ENCODE measurements at places on chromosomes 2 and 18.

DNA sequence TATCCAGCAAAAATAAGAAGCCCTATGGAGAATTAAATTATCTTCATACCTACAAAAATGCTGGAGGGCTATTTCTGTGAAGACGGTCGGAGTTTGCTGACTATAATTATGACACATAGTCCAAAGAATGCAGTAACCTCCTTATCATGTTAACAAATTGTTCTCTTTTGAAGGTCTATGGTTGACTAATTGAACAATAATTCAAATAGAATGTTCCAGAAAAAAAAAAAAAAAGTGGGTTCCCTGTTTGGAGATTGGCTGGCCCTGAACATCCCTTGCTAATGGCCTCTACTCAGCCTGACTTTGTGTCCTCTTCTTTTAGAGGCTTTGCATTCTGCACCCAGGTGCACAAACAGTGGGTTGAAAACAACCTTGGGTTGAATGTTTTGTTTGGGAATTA is 82.8 kb upstream of the CCBE1 start:
- DNase-seq = no peak

GRCh38 chr18:57843386-57843785 is 40.3 kb upstream of the ATP8B1 start:
- DNase-seq = no peak

DNA sequence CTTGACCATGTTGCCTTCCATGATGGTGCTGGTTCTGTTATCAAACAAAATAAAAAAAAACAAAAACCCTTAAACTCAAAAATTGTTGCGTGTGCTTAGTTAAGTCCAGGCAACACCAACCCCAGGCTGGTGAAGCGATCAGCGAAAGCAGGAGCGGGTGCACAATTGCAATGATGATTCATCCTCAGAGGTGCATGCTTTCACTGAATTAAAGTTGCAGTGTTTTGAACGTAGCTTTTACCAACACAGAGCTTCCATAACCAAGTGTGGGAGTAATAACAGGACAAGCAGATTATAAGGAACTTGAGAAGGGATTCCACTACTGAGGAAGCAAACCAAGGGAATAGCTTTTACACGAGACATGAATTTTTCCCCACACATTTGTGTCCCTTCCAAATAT is 39.7 kb upstream of the RAPH1 start:
- no peak for DNase-seq

DNA sequence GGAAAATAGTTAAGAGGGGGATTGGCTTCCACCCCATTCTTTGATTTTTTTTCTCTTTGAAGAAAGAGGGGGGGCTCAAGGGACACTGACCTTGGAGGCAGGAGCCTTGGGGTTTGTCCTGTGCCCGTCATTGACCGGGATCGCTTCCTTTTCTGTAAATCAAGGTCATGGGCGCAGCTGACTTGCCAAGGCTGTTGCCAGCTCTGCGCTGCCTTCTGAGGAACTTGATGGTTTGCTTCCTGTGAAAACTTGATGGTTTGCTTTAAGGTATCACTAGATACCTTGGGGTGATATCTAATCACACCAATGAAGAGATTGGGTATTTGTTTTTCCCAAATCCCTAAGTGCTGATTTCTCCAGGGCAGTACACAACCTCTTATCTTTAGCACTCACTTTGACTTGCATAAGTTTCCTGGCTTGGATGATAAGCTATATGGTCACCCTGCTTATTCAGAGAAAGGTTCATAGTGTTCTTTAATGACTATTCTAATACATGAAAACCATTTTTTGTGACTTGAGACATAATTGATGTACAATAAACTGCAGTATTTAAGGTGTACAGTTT is 56.0 kb downstream of the DGKD start:
- DNase-seq = no peak

GRCh38 chr2:231413456-231413855 is 17.9 kb downstream of the B3GNT7 start:
- DNase-seq = no peak

DNA sequence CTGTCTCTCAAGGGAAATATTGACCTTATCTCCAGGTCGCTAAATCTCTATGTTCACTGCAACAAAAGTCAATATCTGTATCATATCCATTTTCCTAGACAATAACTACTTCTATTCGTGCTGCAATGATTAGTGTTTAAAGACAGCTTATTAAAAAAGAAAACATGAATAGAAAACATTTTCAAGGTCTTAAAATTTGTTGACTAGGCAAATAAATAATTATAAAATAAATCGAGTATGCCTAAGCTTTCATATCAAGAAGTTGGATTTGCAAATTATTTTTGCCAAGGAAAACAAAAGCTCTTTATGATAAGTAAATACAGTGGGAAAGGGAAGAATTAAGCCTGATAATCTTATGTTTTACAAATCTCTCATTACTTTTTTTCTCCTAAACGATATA is 428.5 kb downstream of the NUP35 start:
- DNase-seq = no peak

- DNase-seq = no peak
Observed at GRCh38 chr2:10079870-10080535, at the start of gene CYS1. CYS1 (minus strand) TSS chr2:10080411; CDS start chr2:10080223, 188 bp downstream.

DNA sequence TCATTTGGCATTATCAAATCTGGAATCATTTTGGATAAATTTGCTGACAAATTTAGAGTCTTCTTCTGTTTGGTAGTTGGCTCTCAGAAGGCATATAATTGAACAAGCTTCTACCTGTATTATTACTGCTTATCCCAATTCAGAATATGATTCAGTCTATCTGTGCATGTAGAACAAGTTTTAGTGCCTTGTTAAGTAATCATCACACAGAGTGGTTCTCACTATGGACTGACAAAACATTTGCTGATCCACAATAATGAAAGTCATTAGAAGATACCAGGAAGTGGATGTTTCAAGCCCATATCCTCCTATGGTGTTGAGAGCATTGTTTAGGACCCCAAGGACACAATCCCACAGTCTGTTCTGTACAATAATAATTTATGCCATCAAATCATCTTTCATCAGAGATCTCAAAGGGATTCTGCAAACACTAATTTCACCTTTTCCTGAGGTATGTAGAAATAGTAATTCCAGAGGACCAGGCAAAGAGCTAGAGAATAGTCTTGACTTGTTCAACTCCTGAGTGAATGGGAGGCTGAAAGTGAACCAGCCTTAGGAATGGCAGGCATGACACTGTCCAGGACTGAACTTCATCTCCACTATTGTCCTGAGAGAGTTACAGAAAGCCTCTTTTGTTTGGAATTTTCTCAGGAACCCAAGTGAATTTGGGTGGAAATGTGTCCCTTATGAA is 29.6 kb upstream of the DSC1 start:
- no peak for DNase-seq

DNA sequence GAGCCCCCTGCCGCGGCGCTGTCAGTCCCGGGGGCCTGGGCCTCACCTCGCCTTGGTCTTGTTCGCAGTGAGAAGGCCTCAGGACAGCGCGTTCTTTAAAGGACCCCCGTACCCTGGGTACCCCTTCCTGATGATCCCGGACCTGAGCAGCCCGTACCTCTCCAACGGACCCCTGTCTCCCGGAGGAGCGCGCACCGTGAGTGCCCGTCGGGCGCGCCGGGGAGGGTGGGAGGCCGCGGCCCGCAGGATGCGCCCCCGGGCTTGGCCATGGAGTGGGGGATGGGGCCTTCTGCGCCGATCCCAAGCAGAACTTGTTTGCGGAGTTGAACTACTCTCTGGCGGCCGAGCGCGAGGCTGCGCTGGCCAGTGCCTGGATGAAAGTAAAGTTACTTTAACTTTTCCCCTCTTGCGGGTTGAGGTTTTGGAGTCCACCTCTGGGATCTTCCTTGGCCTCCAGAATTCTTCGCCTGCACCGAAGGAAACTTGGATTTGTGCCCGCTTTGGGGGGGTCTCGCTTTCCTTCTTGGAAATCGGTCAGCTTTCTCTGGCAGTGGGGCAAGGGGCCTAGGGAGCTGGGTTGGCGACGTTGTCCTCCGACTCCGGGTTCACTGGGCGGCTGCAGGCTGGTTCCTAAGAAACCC is 1.2 kb downstream of the TCF7L1 start:
- no peak for DNase-seq

GRCh38 chr18:77339623-77340022 is 90.0 kb downstream of the GALR1 start:
- DNase-seq = no peak

- no peak for DNase-seq
Observed at GRCh38 chr2:157672129-157672528, 43.5 kb upstream of the ACVR1C start.

DNA sequence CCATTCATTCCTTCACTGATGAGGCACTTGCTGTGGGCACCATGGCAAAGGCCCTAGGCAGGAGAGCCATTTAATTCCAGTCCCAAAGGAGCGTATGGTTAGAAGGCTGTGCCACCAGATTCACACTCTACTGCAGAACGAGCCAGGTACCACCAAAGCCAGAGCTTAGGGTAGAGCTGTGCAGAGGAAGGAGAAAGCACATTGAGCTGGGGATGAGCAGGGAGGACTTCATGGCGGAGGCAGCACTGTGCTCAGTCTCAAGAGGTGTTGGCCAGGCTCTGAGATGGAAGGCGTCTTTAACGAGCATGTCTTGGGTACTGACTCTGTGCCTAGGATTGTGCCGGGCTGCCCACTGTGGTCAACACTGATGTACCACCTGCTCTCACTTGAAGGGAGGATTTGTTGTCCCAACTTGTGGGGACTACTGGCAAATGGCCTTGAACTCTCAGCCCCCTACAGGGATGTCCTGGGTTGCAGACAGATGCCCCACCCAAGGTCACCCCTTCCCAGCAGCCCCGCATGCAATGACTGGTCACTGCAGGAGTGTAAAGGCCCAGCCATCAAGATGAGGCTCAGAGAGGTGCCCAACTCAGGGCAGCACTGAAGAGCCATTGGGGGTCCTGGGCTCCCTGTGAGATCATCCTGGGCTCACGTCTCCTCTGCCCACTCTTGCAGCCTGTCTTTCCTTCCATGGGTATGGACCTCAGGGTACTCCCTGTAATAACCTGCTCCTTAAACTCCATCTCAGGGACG is 251.4 kb downstream of the GLI2 start:
- DNase-seq = no peak

DNA sequence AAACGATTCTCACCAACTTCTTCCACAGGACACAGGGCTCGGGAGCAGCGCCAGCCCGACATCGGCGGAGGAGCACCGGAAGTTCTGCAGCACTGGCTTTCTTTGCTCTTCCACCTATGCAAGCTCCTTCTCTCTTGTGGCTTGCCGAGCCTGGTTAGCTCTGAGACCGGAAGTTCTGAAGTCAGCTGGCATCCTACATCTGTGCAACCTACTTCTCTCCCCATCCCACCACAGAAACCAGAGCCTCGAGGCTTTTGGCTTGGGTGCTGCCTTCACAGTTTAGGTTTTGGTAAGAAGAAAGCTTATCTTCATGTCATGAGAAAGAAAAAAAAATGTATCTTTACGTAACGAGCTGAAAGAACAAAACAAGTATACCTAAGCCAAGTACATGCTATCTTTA is 111.7 kb downstream of the ANKRD44 start:
- peak; percentile 62 for DNase-seq

DNA sequence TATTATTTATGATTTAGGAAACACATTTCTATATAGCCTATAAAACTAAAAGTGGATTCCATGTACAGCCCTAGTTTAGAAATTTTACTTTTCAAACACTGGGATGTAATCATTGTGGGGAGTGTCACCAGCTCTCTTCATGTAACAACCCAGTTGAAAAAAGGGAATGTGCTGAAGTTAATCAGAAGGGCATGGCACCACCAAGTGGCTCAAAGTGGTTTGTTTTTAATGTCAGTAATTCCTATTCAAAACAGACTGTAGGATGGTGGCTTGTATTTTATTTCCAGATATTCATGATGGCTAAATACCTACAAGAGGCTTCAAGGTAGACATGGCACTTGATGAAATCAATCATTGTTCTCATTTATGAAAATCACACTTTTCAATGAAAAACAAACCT is 58.1 kb upstream of the TMEM182 start:
- DNase-seq = no peak

DNA sequence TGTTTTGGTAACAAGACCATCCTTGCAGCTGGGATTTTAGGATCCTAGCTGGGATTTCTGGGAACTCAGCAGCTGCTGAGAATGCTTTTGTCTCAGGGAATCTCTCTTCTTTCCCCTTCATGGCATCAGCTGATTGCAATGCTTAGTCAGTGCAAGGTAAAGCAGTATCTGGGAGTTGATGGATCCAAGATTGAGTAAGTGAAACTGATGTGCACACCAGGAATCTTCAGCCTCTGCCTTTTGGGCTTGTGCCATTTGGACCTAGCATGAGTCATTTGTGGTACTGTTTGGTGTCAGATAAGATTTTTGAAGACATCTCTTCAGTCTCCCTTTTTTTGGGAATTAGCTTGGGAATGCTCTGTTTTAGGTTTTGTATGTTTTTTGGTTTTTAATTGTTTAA is 363.3 kb upstream of the TFPI start:
- no peak for DNase-seq

DNA sequence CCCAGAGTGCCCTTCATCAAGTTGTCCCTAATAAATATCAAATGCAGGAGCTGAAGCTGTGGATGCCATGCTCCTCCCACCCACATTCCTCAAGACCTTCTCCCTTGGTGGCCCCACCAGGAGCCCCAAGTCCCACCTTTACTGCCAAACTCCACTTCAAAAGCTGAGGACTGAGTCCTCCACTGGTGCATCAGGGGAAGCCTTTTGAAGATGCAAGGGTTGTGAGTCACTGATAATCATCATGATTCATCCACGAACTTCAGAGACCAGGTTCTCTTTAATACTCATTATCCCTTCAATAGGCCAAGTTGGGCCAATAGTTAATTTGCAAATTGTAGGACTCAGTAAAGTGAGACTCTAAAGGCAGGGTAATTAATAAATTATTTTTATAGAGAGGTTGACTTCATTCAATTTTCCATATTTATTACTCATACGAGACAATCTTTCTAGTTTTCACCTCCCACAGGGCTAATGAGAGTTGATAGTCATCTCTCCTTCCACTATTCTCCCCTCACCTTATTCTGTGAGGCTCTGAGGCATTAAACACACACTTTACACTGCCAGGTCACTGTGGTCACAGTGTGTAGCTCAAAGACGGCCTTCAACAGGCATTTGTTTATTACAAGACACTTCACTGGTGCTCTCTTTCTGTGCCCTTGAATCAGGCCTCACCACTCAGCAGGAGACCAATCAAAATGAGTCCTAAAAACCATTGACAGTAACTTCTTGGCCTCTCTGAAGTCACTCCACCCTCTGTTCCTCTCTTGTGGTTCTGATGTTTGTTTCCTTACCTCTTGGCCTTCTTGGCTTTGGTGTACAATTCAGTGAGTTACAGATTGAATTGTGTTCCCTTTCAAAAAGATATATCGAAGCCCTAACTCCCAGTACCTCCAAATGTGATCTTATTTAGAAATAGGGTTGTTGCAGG is 99.9 kb downstream of the TRIB2 start:
- no peak for DNase-seq

GRCh38 chr2:118524911-118525310 is 322.5 kb downstream of the EN1 start:
- DNase-seq = no peak

DNA sequence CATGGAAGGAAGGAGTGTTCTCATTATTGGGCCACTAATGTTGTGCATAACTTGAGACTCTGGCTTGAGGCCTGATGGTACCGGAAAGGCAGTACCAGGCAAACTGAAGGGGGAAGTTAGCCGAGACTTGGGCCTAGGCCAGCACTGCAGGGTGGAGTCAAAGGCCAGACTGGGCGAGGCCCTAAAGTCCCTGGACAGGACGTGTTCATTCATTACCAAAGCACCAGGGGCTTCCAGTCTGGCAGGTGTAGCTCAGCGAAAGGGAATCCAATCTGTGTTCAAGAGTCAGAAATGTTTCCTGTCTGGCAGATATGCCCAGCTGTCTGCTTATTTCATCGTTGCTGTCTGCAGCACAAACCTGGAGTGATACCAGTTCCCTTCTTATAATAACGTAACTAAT is 4.7 kb upstream of the ITSN2 start:
- DNase-seq = no peak

All from stimulated activated CD4-positive, alpha-beta T cell treated with anti-CD3 and anti-CD28 coated beads, Interleukin-1b, Interleukin-23, amount 100 ng/mL, for 24 hours (primary cell).